ENCODE measurements at places on chromosomes 2 and 18.

GRCh38 chr2:219443016-219443696, 8.5 kb downstream of the SPEG start:
- no peak for DNase-seq

DNA sequence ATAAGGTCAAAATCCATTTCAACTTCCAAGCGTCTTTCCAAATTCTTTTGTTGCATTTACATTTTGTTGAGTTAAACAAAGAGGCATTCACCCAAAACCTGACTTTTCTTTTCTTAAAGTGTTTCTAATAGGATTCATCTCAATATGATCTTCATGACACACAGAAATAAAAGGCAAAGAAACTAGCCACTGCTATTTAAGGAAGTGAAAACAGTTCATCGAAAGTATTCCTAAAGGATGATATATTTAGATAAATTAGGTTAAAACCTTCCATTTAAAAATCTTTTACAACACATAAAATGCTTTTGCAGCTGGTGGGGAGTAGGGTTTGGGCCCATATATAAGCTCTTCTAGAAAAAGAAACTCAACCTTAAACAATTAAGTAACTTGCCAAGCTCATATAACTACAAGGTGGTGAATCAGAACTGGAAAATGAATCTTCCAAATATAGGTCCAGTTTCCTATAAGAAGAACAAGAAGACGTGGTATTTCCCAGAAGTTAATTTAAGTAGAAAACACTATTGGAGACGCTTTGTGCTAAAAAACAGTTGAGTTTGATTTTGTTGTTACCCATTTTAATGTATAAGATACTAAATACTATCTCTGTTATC, 336.0 kb upstream of the HNRNPA3 start:
- no peak for DNase-seq

DNA sequence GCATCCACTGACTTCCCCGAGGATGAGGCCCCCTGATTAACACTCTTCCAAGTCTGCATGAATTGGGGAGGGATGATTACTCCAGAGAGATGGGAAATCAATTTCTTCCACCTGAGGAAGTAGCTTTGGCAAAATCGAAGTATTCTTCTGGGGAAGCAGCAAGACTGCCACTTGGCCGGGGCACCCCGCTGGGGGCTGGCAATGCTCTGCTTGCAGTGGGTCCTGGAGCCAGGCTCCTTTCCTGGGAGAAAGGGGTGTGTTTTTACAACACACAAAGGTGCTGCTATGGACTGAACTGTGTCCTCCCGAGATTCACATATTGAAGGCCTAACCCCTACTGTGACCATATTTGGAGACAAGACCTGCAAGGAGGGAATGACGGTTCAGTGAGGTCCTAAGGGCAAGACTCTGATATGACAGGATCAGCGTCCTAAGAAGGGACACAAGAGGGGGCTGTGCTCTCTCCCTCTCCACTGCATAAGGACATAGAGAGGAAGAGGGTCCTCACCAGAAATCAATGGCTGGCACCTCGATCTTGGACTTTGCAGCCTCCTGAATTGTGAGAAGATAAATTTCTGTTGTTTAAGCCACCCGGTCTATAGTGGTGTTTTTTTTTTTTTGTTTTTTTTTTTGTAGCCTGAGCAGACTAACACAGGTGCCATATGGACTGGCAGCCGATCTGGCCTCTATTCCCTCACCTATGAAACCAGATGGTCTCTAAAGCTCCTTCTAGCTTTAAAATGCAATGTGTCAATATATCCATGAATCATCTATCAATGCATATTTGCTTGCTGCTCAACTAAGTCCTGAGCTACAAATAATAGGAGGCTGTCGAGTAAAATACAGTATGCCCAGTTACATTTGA, 3.6 kb upstream of the SMARCAL1 start:
- no peak for DNase-seq

DNA sequence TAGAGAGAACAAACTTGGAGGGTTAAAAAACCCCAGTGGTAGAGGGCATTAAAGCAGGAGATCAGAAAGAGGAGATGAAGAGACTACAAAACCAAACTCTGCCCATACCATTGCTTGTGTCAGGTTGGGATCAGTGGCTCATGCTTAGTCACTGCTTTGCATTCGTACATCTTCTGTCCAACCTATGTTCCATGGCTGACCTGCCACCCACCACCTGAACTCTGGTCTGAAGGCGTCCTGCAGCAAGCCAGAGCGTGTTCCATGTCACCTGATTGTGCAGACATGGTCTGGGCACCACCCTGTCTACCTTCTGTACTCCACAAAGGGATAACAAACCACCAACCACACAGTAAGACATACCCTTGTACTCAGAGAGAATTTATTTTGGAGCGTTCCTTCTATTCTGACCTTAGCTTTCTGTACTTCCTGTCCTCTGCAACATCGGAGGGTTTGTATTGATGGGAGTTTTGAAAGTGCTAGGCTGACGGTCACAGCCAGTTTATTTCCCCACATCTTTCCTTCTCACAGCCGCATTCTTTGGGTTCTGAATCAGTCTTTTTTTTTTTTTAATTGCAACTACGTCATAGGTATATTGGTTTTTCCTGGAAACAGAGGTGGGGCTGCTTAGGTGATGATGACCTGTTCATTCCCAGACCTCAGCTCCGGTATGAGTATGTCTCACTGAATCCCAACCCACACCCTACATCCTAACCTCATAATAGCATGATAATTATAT, 88.3 kb downstream of the SOWAHC start:
- no peak for DNase-seq

- DNase-seq, result peak; percentile 31
Observed at GRCh38 chr2:46200100-46200690, 97.0 kb upstream of the EPAS1 start.

GRCh38 chr18:25658476-25658875, 306.5 kb upstream of the ZNF521 start:
- DNase-seq, result no peak

GRCh38 chr18:32469691-32470459, 807 bp downstream of the GAREM1 start:
- DNase-seq, result peak; percentile 72

- no peak for DNase-seq
Observed at GRCh38 chr2:216827073-216827720, 32.7 kb downstream of the TNP1 start.

DNA sequence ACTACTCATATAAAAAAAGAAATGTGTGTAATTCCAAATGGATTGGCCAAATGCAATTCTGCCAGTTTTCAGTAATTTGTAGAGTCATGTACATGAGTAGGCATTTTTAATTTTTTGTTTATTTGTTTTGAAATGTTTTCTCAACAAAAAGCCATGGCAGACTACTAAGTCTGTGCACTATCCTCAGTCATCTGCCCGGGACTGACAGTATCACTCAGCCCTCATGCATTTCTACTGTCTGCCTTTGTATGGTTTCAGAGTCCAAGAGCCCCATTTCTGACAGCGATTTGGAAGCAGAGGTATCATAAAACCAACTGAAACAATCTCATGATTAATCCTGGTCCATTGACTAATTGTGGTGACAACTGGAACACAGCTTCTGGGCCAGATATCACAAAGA, 109.9 kb upstream of the NYAP2 start:
- DNase-seq, result no peak

DNA sequence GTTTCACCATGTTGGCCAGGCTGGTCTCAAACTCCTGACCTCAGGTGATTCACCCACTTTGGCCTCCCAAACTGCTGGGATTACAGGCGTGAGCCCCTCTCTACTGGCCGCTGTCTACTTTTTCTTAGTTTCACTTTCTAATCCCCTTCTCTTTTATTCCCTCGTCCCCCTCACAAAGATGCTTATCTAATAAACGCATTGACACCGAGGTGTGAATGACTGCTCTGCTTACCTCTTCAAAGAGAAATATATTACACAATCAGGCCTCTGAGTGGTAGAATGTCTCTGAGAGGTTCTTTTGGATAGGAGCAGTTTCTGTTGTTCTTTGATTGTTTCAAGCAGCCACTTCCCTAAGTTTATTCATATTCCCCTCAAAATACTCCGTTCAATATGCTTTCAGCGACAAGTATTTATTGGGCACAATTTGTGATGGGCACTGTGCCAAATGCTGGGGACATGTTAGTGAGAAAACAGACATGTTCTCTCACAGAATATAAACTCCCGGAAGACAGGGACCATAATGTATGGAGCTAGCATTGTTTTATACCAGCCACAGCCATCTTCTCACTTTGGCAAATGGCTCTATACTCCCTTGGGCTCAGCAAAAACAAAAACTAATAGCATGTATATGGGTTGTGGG, 34.7 kb upstream of the RAPH1 start:
- DNase-seq, result no peak

- no peak for DNase-seq
Observed at GRCh38 chr18:8937160-8938094, 165.1 kb upstream of the NDUFV2 start.

- DNase-seq, result no peak
Observed at GRCh38 chr2:197369228-197369932, 58.8 kb upstream of the ANKRD44 start.

GRCh38 chr2:75317802-75318201, 118.5 kb upstream of the TACR1 start:
- DNase-seq, result no peak

- no peak for DNase-seq
Observed at GRCh38 chr2:161090411-161090810, 69.8 kb upstream of the TANK start.

DNA sequence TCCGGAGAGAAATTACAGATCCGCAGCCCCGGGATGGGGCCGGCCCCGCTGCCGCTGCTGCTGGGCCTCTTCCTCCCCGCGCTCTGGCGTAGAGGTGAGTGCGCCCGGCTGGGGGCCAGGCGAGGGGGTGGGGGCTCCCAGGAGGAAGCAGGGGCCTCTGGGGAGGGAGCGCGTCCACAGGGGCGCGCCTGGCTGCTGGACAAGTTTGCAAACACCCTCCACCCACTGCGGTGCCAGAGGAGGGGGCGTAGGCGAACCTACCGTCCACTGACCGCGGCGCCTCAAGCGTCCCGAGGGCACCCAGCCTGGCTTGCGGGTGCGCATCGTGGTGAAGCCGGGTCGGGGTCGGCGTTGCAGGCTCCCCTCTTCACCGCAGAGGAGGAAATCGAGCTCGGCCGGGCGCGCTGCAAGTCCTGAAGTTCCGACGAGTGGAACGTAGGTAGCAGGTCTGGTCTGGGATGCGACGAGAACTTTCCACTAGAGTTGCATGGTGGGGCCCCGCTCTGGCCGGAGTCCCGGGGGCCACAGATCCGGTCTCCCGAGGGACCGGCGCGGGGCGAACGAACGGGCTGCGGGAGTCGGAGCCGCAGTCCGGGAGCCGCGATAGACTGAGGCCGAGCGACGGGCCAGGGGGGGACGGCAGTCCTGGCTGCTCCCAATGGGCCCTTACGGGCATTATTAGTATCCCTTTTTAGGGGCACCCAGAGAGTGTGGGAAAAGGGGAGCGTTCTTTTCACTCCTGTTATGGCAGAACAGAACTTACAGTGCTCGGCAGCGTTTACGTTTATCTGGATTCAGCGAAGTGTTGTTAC, 502 bp downstream of the MERTK start:
- peak; percentile 71 for DNase-seq

DNA sequence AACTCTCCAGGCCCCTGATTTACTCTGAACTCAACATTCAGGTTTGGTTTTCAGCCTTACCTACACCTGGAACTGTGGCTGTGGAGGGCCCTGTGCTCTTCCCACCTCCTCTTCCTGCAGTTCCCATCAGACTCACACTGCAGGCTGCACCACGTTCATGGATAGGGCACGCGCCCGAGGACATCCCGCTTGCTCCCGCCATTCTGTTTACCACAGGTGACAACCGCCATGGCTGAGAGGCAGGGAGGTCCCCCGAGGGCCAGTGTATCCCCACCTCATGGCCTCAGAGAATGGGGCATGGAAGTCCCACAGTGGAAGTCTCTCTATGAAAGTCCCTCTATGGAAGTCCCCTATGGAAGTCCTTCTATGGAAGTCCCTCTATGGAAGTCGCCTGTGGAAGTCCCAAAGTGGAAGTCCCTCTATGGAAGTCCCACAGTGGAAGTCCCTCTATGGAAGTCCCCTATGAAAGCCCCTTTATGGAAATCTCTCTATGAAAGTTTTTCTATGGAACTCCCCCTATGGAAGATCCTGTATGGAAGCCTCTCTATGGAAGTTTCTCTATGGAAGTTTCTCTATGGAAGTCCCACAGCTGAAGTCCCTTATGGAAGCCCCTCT, 358.4 kb upstream of the SALL3 start:
- no peak for DNase-seq

DNA sequence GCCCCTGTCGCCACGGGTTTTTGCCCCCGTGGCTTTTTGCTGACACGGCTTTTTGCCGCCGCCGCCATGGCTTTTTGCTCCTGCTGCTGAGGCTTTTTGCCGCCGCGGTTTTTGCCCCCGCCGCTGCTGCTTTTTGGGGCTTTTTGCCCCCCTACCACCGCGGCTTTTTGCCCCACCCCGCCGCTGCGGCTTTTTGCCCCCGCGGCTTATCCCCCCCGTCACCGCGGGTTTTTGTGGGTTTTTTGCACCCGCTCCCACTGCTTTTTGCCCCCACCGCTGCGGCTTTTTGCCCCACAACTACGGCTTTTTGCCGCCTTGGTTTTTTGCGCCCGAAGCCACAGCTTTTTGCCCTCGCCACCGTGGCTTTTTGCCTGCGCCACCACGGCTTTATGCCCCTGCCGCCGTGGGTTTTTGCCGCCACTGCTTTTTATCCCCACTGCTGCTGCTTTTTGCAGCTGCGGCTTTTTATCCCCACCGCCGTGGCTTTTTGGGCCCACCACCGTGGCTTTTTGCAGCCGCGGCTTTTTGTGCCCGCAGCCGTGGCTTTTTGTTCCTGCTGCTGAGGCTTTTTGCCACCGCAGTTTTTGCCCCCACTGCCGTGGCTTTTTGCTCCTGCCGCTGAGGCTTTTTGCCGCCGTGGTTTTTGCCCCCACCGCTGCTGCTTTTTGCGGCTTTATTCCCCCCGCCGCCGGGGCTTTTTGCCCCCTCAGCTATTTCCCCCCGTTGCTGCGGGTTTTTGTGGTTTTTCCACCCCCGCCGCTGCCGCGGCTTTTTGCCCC, 2798.0 kb upstream of the TEKT4 start:
- DNase-seq, result peak; percentile 48

DNA sequence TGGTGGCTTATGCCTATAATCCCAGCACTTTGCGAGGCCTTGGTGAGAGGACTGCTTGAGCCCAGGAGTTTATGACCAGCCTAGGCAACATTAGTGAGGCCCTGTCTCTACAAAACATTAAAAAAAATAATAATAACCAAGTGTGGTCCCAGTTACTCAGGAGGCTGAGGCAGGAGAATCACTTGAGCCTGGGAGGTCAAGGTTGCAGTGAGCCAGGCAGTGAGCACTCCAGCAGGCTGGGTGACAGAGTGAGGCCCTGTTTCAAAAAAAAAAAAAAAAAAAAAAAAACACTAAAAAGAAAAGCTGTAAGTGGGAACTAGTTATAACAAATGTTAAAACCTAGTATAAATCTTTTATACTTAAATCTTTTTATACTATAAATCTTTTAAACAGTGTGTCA, 146.2 kb upstream of the ITGA4 start:
- no peak for DNase-seq

DNA sequence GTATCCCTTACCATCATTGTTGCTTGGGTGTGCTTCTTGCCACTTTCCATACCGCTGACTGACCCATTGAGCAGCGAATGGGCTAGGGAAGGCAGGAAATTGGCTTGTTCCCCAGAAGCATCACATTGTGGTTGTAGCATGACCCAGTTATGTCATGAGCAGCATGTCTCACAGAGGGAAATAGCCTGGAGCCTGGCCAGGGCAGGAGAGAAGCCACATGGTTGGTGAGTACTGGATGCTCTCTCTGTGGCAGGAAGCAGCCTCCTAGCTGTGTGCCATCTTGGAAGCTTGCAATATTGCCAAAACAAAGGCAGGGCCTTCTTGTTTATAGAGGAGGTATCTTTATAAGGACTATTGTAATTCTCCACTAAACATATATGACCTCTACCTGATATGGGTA, 482.6 kb downstream of the PIK3C3 start:
- no peak for DNase-seq

Measured in sciatic nerve (tissue), 2 donors.